Common myeloid progenitor, CD34-positive (primary cell): ENCODE measurements at places on chromosomes 13 and 19.
A peak's percentile ranks its signal among the peaks of the same experiment; 100 is the strongest.

- DNase-seq: peak; percentile 57
Observed at GRCh38 chr19:1046836-1047695, 7.2 kb downstream of the ABCA7 start.

- DNase-seq: peak; percentile 37
Observed at GRCh38 chr13:113665597-113666328, 1.3 kb upstream of the GRK1 start.

GRCh38 chr13:67318860-67319259 is 88.7 kb upstream of the PCDH9 start:
- DNase-seq: no peak

GRCh38 chr13:111304041-111304544 is 16.3 kb upstream of the TEX29 start:
- no peak for DNase-seq

DNA sequence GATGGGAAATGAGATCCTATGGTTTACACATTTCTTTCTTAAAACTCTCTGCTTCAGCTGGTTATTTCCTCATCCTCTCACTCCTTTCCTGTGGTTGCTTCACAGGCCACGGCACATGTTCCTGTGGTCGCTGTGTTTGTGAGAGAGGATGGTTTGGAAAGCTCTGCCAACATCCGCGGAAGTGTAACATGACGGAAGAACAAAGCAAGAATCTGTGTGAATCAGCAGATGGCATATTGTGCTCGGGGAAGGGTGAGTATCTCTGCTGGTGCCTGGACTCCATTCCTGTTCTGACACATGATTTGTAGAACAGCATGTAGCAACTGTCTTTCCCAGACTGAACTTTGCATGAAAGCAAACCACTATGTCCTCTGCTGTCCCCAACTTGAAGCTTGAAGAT is 254.2 kb downstream of the ITGBL1 start:
- peak; percentile 82 for DNase-seq
